Activated gamma-delta T cell treated with anti-CD3 and anti-CD28 coated beads, Interleukin-2, amount 50 U/mL, for 16 hours (primary cell): ENCODE measurements at places on chromosomes 2 and 18.

- DNase-seq: no peak
Measured at GRCh38 chr2:16658076-16658739, 7.4 kb downstream of the CYRIA start.

- DNase-seq: no peak
Measured at GRCh38 chr2:9250091-9250490, 43.5 kb downstream of the ASAP2 start.

- no peak for DNase-seq
Measured at GRCh38 chr18:46325895-46326294, 221.7 kb downstream of the HAUS1 start.

DNA sequence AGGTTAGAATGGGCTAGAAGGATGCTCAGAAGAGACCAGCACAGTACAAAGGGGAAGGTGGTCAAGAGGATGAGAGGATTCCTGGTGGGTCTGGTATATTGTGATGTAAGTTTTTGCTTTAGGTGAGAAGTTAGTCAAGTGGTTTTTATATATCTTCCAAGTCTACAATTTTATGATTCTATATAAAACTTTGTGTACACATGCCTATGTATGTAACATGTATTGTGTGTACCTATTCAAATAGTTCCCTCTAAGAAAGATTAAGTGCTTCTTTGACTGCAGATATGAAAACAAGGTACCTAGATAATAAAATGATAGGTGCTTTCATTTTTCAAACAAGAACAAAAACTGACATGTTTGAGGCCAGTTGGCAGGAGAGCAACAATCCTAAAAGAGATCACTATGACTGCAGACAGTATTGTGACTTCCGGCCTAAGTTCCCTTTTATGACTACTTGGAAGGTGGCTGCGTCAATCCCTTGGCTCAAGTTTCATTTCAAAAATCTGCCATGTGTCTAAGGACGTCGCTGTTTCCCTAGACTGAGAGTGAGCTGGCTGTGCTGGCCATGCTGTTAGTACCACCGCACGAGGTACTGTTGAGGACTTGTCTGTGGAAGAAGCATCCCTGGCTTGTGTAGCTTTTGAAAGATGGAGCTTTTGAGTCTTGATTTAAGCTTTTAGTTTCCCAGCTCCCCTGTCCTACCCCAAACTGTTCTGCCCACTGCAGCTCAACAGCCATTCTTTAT, 123.1 kb downstream of the PRPF40A start:
- no peak for DNase-seq

- DNase-seq: no peak
Measured at GRCh38 chr2:165401285-165401852, 68.1 kb upstream of the CSRNP3 start.

- DNase-seq: no peak
Measured at GRCh38 chr2:59827677-59828076, 725.8 kb downstream of the BCL11A start.

DNA sequence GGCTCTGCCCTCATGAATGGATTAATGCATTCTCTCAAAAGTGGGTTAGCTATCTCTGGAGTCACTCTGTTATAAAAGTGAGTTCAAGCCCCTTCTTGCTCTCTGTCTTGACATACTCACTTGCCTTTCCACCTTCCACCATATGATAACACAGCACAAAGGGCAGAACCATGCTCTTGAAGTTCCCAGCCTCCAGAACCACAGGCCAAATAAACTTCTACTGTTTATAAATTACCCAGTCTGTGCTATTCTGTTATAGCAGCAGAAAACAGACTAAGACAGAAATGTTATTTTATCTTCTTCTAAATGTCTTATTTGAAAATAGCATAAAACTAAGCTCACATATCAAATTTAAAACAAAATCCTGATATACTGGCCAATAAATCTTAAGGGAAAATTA, 15.0 kb downstream of the RAB1A start:
- no peak for DNase-seq

DNA sequence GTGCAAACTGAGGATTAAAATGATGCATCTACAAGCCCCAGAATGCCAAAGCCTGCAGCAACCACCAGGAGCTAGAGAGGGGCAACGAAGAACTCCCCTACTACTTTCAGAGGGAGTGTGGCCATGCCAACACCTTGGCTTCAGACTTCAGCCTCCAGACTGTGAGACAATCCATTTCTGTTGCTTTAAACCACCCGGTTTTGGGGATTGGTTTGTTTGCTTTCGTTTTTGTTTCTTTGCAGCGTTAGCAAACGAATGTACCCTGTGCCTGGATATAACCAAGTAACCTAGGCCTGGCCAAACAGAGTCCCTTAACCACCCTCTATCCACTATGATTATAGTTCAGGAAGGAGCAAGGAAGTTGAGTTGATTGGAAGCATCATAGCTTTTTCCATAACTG, 171.2 kb upstream of the NCK2 start:
- DNase-seq: no peak

DNA sequence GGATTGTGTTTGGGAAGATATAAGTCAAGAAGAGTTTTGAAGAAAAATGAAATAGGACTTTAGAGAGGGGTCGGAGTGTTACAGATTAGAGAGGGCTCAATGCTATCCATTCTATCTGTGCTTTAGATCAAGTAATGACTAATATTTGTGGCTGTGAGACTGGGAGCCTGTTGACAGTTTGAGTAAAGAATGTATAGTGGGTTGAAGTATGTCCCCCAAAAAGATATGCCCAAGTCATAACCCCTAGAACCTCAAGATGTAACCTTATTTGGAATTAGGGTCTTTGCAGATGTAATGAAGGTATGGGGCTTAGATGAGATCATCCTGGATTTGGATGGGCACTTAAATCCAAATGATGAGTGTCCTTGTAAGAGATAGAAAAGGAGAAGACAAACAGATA, 55.3 kb upstream of the SERPINE2 start:
- no peak for DNase-seq

- no peak for DNase-seq
Measured at GRCh38 chr18:57677262-57678211, 55.9 kb upstream of the NARS1 start.

- DNase-seq: no peak
Measured at GRCh38 chr2:84850471-84850870, 30.4 kb downstream of the TRABD2A start.

GRCh38 chr2:150585221-150585971, 97.9 kb upstream of the RND3 start:
- no peak for DNase-seq
